ENCODE measurements at places on chromosomes 5 and 9. TPM values are rescaled to one million over a fixed set of nuclear protein-coding genes. Genes with fewer than 3 reads are reported as not detected.

Gene MUSK
- not detected for total RNA-seq

- DNase-seq: no peak
Measured at GRCh38 chr5:41510176-41510831, at the start of gene PLCXD3. PLCXD3 (minus strand) TSS chr5:41510601; CDS start chr5:41510526, 75 bp downstream.

Gene LCN9
- total RNA-seq: not detected

Gene SAP30L
- 35.9 TPM for total RNA-seq

- no peak for DNase-seq
Measured at GRCh38 chr5:53890490-53890889, 330.1 kb downstream of the NDUFS4 start.

Measured in activated T-helper 2 cell treated with anti-CD3 and anti-CD28 coated beads, Interferon-gamma antibody, Interleukin-2, Interleukin-4, amounts not matched to agents 10 μg/mL and 5 μg/mL and 100 μg/mL, durations not matched to agents 14 hours and 24 hours and 36 hours (primary cell).